Stimulated activated CD8-positive, alpha-beta memory T cell treated with anti-CD3 and anti-CD28 coated beads, Interleukin-4, amount 100 ng/mL, for 1 hour (primary cell): ENCODE measurements at places on chromosomes 3 and 15.

GRCh38 chr15:90160781-90161727 is 40.1 kb upstream of the SEMA4B start:
- no peak for DNase-seq

GRCh38 chr3:172519740-172520139 is 3.5 kb downstream of the TNFSF10 start:
- DNase-seq, result no peak

DNA sequence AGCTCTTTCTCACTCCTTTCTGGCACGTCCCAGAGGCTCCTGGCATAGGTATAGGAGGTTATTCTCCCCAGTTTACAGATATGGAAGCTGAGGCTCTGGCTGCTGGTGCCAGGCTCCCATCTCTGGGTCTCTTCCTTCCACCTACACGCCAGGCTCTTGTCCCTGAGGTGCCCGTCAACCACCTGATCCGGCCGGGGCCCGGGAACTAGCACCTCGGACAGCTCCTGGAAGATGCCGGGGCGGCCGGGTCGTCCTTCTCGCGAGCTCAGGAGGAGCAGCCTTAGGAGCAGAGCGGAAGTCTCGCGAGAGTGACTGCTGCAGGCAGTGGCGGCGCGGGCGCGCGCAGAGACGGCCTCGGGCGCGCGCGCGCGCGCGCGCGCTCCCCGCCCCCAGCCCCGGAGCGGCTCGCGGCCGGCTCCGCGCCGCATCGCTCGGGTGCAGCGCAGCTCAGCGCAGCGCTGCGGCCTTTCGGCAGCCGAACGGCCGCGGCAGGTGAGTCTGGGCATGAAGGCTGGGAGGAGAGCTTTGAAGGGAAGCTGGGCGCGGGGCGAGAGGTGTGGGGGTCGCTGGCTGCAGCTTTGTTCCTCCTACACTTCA is at the start of gene SCAMP5:
Gene SCAMP5, plus strand, starts transcription at position 382 of the 597 bp plus-strand sequence. CDS start 16,277 bp downstream, outside the sequence.
- peak; percentile 73 for DNase-seq

DNA sequence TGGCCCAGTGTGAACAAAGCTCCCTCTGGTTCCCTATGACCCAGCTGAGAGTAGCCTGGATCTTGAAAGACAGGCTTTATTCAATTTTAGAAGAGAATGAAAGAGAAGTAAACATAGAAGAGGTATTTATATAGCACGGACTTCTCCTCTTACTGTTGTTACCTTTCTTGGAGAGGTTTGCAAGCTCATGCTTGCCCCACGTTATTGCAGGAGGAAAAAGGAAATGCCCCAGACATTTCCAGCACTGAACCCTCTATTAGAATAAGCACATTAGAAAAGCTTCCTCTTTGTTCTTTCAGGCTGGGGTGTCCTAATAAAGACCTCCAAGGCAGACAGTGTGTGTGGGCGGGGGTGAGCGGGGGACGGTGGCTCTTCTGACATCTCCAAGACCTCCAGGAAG is 98.7 kb upstream of the AGBL1 start:
- no peak for DNase-seq

DNA sequence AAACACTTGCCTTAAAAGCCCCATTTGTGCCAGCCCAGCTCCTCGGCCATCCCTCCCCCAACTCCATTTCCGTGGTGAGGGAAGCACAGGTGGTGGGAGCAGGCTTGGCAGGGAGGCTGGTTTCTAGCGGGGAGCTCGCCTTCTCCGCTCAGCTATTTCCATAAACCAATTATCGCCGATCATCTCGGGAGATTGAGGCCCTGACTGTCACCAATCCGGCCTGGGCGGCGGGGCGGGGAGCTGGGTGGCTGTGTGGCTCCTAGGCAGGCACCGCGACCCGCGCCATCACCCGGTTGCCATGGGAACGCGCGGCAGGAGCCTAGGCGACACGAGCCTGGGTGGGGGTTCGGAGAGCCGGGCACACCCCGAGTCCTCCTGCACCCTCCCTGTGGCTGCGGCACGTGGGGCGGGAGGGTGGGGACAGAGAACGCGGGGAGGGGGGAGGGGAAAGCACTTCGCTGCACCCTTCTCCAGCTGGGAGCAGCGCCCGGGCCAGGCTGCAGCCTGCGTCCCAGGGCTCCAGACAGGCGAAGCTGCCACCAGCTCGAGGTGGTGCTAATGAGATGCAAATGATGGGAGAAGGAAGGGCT is 9.3 kb downstream of the CCDC33 start:
- DNase-seq, result no peak

DNA sequence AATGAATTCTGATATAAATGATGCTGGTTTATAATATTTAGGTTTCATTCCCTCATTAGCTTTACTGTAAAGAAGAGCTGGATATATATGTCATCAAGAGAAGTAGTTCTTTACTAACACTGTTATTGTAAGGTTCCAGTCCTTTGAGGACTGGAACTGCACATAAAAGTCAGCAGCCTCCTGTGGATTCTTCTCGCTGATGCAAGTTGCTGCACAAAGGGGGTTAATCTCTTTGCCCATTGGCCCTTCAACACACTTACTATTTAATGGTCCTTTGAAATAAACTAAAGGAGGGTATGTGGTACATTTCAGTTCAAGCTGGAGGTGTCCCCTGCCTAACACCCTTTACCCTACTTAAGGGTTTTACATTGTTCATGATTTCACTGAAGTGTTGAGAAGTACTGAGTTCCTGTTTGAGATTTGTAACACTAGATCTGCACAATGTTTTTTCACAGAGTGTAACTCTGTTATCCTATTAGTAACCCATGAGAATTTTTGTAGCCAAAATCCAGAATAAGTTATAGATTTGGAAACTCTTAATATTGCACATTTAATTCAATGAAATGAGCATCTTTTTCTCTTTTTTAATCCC is 43.9 kb downstream of the NR2C2 start:
- no peak for DNase-seq

DNA sequence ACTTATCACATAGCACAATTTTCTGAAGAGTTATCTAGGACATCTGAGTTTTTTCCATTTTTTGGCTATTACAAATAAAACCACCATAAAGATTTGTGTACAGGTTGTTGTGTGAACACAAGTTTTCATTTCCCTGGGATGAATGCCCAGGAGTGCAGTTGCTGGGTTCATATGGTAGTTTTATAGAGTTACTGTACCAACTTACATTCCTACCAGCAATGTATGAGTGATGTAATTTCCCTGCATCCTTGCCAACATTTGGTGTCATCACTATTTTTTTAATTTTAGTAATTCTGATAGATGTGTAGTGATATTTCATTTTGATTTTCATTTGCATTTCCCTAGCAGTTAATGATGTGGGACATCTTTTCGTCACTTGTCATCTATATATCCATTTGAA is 20.5 kb downstream of the FILIP1L start:
- no peak for DNase-seq

DNA sequence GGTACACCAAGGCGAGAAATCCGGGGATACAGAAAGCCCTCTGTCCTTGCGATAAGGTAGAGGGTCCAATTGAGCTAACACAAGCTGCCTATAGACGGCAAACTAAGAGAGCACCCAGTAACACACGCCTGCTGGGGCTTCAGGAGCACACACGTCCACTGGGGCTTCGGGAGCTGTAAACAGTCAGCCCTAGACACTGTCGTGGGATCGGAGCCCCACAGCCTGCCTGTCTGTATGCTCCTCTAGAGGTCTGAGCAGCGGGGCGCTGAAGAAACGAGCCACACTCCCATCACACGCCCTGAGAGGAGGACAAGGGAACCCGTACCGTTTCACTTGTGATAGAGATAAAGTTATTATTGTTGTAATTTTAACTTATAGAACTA is 486 bp downstream of the SAMMSON start:
- DNase-seq, result no peak

DNA sequence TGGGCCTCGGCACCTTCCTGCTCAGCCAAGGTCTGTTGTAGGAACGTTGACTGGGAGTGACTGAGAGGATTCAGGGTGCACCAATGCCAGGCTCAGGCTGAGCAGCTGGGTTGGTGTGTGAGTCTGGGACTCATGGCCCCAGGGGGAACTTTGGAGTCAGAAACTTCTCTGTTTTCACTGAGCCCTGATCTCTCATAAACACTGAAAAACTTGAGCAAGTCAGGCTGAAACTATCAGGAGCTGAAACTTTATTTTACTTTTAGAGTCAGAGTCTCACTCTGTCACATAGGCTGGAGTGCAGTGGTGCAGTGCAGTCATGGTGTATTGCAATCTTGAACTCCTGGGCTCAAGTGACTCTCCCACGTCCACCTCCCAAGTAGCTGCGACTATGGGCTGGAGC is 3.0 kb downstream of the TRAK1 start:
- no peak for DNase-seq

GRCh38 chr3:58104712-58105111 is 96.5 kb downstream of the FLNB start:
- DNase-seq, result no peak

DNA sequence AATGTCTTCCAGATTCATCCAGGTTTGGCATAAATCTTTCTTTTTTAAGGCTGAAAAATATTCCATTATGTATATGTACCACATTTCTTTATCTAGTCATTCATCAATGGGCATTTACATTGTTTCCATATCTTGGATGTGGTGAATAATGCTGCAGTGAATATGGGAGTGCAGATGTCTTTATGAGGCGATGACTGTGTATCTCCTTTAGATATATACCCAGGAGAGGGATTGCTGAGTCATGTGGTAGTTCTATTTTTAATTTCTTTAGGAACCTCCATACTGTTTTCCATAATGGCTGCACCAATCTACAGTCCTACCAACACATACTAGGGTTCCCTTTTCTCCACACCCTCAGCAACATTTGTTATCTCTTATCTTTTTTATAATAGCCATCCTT is 96.3 kb downstream of the LRRC28 start:
- no peak for DNase-seq

GRCh38 chr3:194375473-194376240 is 6.1 kb upstream of the LRRC15 start:
- DNase-seq, result no peak
